ENCODE measurements at places on chromosomes 5 and 9. TPM values are rescaled to one million over a fixed set of nuclear protein-coding genes. Genes with fewer than 3 reads are reported as not detected.

DNA sequence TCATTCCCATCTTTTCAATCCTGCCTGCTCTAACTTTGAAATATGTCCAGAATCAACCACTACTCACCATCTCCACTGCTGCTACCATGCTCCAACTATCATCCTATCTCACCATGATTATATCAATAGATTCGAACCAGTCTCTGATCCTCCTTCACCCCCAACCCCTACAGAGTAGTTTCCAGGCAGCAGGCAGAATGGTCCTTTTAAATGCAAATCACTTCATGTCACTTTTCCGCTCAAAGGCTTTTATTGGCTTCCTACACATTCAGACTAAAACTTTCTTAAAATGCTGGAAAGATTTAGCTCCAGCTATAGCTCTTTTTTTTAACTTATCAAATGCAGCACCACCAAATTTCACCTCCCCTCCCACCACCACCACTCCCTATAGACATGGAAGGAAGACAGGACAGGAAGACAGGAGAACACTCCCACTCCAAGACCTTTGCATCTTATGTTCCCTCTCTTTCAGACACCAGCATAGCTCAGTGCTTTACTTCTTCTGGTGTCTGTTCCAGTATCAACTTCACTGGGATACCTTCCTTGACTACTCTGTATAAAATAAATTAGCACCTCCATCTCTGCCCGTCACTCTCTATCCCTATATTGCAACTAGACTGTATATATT is 9.9 kb upstream of the PPP2R2B start:
- no peak for DNase-seq

GRCh38 chr5:156587012-156587411 is 260.0 kb downstream of the SGCD start:
- DNase-seq: no peak

DNA sequence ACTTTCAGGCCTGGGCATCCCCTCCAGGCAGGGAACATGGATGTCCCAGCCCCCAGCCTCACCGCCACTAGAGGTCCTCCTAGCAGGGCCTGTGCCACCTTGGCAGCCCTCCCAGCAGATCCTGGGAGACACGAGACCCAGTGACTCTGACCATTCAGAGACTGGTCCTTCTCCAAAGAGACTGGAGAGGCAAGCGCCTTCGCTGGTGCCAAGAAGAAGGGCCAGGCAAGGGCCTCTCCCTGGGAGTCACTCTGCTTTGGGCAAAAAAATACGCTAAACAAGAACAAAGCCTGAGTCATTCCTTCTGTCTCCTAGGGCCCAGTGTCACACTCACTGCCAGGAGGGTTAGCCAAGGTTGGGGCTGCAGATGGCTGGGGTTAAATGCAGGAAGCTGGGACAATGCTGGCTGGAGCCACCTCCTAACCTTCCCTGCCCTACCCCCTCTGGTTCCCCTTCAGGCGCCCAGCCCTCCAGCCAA is 35.3 kb upstream of the SMIM23 start:
- no peak for DNase-seq

DNA sequence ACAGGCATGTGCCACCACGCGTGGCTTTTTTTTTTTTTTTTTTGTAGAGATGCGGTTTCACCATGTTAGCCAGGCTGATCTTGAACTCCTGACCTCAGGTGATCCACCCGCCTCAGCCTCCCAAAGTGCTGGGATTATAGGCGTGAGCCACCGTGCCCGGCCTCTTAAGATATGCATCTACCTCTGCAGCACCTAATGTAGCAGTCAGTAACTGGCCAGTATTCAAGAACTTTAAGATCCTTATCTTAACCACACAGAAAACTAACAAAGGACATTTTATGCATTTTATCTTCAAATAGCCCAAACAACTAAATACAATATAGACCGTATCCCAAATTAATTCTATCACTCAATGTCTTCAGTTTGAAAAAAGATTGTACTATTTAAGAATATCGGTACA is 618.7 kb downstream of the TLE1 start:
- no peak for DNase-seq

DNA sequence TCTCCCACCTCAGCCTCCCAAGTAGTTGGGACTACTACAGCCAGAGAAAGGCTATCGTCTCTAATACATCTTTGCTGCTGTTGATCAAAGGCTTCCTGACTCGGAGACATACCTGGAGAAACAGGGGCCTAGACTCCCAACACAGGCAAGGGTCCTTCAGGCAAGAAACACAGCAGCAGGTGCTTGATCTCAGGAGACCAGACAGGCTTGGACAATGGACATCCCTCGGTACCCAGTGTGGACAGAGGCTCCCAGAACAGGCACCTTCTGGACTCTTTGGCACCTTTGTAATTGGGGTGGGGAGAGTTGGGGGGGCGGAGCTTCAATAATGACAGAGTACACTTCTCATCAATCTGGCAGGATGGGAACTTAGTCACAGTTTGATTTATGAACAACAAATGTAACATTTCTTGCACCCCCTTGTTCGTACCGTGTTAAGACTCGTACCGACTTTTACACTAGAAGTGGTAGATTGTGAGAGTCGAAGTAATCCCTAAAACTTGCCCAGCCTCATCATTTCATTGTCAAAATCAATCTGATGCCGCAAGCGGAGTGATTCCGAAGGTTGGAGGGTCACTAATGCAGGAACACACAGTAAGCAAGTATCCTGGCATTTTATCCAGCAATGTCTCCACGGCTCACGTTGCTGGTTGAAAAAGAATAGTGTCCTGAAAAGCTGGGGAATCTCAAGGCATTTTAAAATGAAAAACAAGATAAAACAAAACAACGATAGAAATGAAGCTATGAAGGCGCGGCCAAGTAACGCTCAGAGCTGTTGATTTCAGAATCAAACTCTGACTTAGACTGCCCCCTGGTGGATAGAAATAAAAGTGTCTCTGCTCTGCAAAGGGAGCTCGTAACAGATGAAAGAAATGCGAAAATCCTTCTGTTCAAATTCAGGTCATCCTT is 46.4 kb upstream of the STK32A start:
- DNase-seq: peak; percentile 80

DNA sequence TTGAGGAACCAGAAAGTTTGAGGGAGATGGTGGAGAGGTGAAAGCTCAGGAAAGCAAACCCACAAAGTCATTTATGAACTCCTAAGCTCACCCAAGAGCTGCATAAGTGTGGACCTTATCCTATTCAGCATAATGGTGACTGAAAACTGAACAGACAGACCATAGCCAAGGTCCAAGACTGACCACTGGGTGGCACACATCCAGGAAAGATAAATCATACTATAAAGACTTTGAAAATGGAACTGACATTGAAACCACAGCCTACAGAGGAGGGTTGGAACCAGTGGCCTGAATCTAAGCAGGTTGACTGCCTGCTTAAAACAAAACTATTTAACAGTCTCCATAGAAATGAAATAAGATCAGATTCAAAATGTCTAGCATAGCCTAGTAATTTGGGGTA is 121.0 kb upstream of the RGS7BP start:
- peak; percentile 1 for DNase-seq

- no peak for DNase-seq
These were observed 264.2 kb downstream of the MAST4 start for GRCh38 chr5:66860199-66860975.

The BRINP1 gene
- not detected for total RNA-seq

The BTNL9 gene
- total RNA-seq: not detected

The LCN15 gene
- not detected for total RNA-seq

The SPATA31A3 gene
- total RNA-seq: not detected

The ARID3C gene
- 0.19 TPM for total RNA-seq

The SLC2A8 gene
- 13.8 TPM for total RNA-seq

The EGFLAM gene
- not detected for total RNA-seq

The ARHGEF39 gene
- 3.6 TPM for total RNA-seq

The PCA3 gene
- not detected for total RNA-seq

Measured in A172 (cell line).